ENCODE measurements at places on chromosomes 12 and 14. TPM values are rescaled to one million over a fixed set of nuclear protein-coding genes. Genes with fewer than 3 reads are reported as not detected.
A peak's percentile ranks its signal among the peaks of the same experiment; 100 is the strongest.

MARK3 gene
- 71.3 TPM for total RNA-seq

SLCO1A2 gene
- 10.3 TPM for total RNA-seq

CD163 gene
- total RNA-seq, result 0.09 TPM

DNA sequence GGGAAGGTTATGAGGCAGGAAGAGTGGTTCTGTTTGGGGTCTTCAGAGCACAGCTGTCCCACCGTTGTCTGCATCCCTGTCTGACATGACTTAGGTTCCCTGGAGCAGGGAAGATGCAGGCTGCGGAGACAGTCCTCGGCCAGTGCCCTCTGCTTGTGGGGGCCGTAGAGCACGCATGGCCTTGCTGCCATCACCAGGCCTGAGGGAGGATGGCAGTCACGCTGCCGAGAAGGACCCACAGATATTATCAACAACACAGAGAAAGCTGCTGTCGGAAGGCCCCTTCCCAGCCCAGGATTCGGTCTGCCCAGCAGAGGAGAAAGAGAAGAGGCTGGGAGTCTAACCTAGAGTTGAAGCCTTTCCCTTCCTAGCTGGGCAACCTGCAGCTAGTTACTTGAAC lies 35.0 kb downstream of the ERH start:
- peak; percentile 63 for DNase-seq

DNA sequence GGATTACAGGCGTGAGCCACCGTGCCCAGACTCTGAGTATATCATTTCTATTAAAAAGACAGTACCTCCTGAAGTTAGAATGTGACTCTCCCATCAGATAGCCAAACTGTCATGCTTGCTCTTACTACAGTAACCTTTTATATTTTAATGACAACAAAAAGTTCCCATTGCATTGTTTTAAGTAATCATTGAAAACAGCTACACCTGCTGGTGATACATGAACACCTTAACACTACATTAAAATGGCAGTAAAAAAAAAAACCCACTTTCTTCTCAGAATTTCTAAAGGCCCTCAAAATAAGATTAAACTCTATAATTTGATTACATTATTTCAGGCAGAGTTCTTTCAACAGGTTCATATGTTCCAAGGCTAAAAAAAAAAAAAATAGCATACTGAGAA lies 76.7 kb downstream of the SH2B3 start:
- no peak for DNase-seq
